NCI-H2107 (cell line): ENCODE measurements at places on chromosomes 4 and X.

DNA sequence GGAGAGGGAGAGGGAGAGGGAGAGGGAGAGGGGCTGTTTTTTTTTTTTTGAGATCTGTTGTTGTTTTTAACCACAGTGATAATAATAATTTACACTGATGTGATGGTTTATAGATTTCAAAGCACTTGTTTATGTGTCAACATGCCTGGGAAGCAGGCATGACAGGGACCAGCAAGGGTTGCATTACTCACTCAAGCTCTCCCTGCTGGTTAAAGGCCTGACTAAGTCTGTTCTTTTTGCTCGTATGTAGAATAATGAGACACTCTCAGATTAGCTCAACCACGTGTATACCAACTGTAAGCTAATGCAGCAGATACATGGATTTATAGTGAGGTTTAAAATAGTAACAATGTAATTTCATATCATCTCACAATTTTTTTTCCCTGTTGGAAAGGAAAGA lies 134.6 kb upstream of the BOD1L1 start:
- no peak for DNase-seq

GRCh38 chrX:10101269-10101668 lies 55.5 kb upstream of the CLCN4 start:
- DNase-seq: no peak

GRCh38 chrX:116236666-116237065 lies 66.1 kb downstream of the AGTR2 start:
- DNase-seq: no peak

- DNase-seq: peak; percentile 75
Observed at GRCh38 chrX:37993837-37994619, 12.3 kb upstream of the SYTL5 start.

GRCh38 chrX:39726771-39727170 lies 371.0 kb downstream of the BCOR start:
- no peak for DNase-seq

DNA sequence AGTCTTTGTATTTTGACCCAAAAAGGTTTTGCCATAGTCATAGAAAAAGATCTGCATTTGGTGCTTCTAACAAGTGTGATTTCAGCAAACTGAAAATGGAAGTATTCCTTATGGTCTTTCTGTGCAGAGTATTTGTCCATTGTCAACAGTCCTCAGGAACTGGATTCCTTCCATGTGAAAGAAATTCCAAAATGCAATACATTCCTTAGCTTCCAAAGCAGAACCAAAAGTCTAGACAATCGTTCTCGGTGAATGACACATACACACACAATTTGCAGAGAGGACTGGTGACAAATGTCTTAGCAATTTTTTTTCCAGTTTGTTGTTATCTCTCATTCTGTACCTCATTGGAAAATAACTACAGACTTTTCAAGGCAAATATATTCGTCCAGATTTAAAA lies 562.2 kb upstream of the SLIT2 start:
- DNase-seq: no peak

DNA sequence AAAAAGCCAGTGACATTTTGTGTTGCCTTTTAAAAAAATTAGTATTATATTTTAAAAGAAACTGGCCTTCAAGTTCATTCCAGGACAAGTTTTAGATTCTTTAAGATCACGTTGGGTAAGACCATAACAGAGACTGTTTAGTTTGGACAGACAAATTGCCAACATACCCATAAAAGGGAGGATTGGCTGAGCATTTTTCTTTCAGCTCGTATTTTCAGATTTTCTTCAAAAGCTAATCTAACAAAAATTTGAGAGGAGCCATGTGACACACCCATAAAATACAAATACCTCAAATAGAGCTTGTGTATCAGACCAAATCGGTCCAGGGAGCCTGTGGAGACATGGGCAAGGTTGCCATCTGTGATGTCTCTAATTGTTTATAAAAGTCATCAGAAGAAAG lies 74.6 kb upstream of the C1QTNF7 start:
- DNase-seq: no peak

- DNase-seq: no peak
Observed at GRCh38 chrX:54248309-54248708, 65.3 kb upstream of the FAM120C start.

- no peak for DNase-seq
Observed at GRCh38 chrX:153774576-153775292, 6.1 kb upstream of the SRPK3 start.

DNA sequence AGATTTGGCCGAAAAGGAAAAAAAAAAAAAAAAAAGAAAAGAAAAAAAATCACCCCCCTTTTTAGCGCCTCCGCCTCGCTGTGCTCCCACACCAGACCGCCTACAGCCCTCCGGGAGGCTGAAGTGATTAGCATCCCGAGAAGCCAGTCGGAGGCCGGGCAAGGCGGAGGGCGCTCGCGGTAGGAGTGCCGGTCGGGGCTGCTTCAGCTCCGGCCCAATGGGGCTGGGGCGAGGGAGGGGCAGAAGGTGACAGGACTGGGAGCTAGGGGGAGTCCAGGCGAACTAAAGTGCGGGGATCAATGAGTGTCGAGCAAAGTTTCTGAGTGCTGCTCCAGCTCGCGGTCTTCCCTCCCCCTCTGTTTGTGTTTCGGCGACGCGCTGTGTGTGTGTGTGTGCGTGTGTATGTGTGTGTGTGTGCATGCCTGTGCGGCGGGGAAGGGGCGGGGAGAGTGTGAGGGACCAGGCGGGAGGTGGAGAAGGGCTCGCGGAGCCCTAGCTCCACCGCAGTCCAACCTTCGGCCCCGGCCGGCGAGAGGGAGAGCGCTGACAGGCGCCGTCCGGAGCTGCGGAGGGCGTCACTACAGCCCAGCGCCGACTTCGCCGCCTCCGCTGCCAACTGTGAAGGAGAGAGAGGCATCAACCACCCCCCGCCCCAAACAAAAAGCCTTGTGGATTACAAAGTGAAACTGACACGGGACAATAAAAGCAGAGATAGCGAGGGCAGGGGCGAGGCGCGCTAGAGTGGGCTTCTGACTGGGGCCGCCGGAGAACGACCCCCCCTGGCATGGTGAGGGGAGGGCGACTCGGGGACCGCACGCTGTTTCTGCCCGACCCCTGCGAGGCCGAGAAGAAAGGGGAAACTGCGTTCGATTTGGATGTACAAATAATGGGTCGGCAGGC lies at the start of gene FAT4:
Gene FAT4, plus strand, starts transcription at position 280 of the 900 bp plus-strand sequence. CDS start 1,457 bp downstream, outside the sequence.
- peak; percentile 16 for DNase-seq

GRCh38 chr4:132660181-132660580 lies 488.9 kb upstream of the PCDH10 start:
- DNase-seq: no peak

- DNase-seq: no peak
Observed at GRCh38 chr4:5760936-5761480, 50.0 kb downstream of the EVC start.

GRCh38 chrX:65608026-65608425 lies 59.4 kb upstream of the MSN start:
- no peak for DNase-seq

DNA sequence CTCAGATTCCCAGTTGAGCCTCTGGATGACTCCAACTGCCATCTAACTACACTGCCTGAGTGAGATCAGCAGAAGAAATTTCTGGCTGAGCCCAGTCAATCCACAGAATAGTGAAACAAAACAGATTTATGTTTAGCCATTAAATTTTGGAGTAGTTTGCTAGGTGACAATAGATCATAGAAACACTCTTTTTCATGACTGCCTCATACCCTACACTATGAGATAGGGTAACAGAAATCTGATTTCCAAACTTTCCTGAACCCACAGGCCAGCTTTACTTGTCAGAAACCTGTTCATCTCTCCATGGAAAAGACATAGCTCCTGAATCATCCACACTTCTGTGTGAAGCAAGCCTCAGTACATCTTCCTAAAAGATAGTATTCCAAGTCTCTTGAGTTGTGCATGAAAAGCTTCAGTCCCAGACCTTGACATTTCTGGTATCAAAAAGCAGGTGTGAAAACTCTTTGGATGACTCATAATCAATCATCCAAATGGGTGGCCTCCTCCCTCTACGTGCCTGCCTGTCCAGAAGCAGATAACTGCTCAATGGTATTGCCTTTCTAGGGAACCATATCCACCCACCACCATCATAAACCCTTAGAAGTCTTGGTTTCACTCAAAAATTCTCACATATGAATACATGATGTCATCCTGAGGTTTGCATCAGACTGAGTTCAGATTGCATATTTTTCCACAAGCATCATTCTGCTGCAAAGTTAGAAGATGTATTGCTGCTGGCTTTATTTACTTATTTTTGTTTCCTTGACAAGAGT lies 47.5 kb upstream of the RAP2C start:
- DNase-seq: no peak

- DNase-seq: no peak
Observed at GRCh38 chr4:37051866-37052265, 192.7 kb upstream of the NWD2 start.

GRCh38 chr4:38662522-38663089 lies 1.4 kb upstream of the KLF3 start:
- DNase-seq: no peak

DNA sequence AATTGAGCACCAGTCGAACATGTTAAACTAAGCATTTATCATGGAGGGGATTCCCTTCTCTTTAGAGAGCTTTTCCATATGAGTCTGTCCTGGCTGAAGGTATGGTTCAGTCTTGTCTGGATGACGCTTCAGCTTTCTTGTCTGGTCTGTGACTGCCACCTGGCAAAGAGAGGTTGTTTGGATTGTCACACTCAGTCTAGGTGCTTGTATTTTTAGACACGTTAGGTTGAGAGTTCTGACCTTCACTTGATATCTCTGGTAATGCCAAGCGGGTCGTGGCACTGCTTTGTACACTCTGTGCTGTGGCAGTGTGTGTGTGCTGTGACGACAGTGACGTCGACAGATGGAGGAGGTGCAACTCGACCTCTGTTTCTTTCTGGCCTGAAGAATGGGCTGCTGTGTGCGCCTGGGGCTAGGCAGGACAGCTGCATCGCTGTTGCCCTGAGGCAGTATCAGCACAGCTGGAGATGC lies 12.6 kb downstream of the NOCT start:
- no peak for DNase-seq

- no peak for DNase-seq
Observed at GRCh38 chr4:167100120-167100519, 134.2 kb downstream of the SPOCK3 start.

DNA sequence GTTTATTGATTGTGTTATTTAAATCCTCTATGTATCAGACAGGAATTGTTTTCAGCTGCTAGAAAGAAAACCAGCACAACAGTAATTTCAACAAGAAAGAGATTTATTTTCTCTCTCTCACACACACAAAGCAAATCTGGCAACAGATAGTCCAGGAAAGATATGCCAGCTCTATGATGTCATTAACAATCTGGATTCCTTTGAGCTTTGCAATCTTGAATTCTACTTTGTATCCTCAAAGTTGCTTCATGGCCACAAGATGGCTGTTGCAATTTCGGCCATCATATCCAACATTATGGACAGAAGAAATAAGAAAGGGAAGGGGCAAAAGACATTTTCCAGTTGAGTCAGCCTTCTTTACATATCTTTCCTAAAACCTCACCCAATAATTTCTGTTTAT lies 19.8 kb upstream of the FMR1 start:
- no peak for DNase-seq

GRCh38 chr4:57147335-57148060 lies 37.3 kb upstream of the IGFBP7 start:
- DNase-seq: no peak

DNA sequence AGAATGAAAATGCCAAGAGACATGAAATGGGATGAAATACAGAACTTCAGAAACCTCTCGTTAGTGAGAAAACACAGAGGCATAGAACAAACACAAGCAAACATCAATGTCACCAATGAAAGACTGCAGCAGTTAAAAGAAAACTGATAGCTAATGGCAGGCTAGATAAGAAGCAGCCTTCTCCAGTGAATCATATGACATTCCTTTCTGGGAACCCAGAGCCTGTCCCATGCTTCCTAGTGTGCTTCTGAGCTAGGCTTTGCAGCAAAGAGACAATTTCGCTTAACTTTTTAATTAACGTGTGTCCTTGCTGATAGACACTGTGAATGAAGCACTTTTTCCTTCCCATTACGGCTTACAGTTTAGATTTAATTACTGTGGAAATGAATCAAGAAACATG lies 444.6 kb downstream of the IL15 start:
- no peak for DNase-seq

DNA sequence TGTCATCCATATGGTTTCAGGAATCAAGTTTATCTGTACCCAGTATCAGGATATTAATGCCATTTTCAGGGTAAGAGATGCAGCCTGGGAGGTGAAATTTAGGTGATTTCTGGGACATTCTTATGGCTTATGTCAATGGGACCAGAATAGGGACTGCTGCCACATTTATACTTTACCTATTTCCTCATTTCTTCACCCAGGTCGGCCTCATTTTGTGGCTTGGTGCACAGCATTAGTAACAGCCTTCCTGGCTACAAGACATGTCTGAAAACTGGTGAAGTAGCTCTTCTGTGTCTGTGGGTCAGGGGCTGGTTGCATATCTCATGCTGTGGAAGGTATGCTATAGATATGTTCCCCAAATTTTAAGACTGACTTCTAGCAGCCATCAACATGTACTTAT lies 284.8 kb downstream of the AFF2 start:
- DNase-seq: no peak

- no peak for DNase-seq
Observed at GRCh38 chrX:44494357-44494756, 48.3 kb downstream of the FUNDC1 start.

DNA sequence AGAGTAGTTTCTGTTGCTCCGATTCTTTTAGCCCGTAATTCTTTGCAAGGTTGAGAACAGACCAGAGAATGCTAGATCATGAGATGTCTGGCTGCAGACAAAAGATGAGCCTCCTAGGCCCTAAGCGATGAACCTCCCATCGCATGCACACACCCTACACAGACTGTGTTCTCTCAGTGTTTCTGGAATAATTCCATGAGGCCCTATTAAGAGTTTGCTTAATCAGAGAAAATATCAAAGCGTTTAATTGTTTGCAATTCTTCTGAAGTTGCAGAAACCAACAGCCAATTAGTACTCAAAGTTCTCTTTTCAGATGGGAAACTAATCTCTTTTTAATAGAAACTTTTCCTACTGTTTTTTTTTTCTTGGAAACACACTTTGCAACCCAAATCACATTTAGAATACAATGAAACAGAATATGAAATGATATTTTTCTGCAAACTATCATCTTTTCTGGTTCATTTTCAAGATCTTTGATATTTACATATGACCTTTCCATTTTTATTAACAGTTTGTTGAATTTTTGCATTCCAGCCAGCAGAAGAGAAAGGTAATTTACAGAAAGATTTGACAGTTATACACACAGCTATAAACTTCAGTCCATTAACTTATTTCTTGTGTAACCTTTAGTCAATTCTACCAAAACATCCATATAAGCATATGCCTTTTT lies 1525.6 kb downstream of the ARAP2 start:
- no peak for DNase-seq

- no peak for DNase-seq
Observed at GRCh38 chr4:52862639-52863161, 583 bp downstream of the RASL11B start.

DNA sequence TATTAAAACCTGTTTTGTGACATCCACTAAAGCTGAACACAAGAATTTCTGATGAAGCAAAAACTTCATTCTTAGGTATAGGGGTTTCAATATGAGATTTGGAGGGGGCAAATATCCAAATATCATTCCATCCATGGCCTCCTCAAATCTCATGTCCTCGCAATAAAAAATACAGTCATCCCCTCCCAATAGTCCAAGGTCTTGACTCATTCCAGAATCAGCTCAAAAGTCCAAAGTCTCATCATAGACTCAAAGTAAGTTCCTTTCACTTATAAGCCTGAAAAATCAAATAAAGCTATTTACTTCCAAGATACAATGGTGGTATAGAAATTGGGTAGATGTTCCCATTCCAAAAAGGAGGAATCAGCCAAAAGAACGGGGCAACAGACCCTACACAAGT lies 213.4 kb downstream of the SCFD2 start:
- no peak for DNase-seq
